Renal pelvis (tissue), 12 donors: ENCODE measurements at places on chromosomes 5 and 9.

DNA sequence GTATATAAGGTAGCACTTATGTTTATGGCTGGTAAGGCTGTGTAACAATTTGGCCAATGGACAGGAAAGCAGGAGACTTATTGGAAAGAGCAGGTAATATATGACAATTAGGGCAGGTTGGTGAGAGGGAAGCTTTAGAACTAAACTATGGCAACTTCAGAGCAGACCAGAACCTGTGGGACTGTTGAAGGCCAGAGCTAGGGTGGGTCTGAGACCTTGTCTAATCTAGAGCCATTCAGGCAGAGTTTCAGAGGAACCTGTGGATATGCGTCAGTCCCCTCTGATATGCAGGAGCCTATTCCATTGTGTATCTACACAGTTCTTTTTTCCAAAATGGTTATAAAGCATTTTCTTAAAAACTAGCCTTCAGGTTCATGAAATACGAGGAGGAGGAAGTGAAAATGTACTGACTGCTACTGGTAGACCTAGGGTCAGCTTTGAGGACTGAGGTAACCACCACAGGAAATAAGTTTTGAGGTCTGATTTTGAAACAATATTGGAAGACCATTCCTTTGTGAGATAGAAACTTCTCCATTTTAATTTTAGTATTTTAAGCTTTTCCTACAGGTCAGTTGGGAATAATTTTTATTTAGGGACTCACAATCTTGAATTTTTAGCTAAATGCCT is 37.6 kb downstream of the ELL2 start:
- DNase-seq, result no peak

DNA sequence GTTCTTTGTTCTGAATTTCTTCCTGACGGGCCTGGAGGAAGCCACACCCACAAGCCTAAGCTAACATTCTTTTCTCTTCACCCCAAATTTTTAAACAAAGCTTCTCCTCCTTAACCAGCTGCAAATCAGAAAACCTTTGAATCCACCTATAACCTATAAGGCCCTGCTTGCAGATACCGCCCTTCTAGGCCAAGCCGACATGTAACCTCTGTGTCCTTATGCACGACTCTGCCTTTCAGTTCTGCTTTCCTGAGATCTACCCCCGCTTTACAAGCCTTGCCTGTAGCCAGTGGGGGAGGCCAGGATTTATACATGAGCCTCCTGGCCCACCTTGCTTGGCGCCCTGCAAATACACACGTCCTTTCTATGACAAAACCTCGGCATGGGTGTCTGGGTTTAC is 19.3 kb downstream of the BRD9 start:
- no peak for DNase-seq

GRCh38 chr5:2094616-2094995 is 211.9 kb upstream of the IRX4 start:
- no peak for DNase-seq

DNA sequence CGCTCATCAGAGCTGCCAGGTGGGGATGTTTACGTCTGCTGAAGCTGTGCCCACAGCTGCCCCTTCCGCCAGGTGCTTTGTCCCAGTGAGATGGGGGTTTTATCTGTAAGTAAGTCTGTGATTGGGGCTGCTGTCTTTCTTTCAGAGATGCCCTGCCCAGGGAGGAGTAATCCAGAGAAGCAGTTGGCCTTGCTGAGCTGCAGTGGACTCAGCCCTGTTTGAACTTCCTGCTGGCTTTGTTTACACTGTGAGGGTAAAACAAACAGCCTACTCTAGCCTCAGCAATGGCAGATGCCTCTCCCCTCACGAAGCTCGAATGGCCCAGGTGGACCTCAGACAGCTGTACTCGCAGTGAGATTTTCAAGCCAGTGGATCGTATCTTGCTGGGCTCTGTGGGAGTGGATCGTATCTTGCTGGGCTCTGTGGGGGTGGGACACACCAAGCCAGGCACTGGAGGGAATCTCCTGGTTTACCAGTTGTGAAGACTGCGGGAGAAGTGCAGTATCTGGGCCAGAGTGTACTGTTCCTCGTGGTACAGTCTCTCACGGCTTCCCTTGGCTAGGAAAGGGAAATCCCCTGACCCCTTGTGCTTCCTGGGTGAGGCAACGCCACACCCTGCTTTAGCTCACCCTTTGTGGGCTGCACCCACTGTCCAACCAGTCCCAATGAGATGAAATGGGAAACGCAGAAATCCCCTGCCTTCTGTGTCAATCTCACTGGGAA is 530.1 kb upstream of the DMAC1 start:
- DNase-seq, result no peak

DNA sequence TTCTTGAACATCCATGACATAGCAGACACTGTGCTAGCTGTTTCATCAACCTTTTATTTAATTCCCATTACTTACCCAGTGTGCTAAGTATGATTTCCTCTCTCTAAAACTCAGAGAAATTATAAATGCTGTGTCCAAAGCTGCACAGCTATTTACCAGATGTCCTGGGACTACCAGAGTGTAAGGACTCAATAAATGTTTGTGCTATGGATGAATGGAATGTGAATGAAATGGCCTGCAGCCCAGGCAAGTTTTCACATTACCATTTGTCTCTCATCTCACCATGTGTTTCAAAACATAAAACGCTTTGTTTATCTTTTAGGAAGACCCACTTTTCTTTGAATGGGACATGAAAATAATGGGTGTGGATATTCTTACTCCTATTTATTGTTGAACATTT is 96.2 kb downstream of the ARHGEF28 start:
- peak; percentile 17 for DNase-seq

GRCh38 chr5:78287833-78288232 is 6.7 kb downstream of the AP3B1 start:
- DNase-seq, result no peak

- no peak for DNase-seq
These were observed 27.5 kb downstream of the DYNC2I2 start for GRCh38 chr9:128629136-128629535.

DNA sequence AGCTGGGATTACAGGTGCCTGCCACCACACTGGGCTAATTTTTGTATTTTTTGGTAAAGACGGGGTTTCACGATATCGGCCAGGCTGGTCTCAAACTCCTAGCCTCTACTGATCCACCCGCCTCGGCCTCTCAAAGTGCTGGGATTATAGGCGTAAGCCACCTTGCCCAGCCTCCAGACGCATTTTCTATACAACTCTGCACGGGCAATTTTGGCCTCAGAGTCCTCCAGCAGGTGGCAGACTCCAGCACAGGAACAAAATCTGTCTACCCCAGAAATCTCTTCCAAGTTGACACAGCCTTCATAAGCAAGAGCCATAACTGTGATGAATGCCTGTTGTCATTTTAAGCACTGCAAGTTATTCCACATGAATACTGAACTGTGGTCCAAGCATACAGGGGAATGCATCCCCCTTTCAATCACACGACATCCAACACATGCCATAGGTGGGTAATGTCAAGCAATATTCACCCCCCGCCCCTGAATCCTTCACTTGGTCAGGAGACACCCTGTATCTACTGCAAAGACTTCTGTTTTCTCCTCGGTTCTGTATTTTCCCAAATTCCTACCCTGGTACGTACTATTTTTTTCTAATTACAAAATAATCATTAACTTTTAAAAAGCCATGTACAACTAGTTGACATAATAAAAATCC is 50.8 kb downstream of the ALDH7A1 start:
- DNase-seq, result no peak

GRCh38 chr9:136193891-136194279 is 11.0 kb downstream of the LHX3 start:
- DNase-seq, result no peak

DNA sequence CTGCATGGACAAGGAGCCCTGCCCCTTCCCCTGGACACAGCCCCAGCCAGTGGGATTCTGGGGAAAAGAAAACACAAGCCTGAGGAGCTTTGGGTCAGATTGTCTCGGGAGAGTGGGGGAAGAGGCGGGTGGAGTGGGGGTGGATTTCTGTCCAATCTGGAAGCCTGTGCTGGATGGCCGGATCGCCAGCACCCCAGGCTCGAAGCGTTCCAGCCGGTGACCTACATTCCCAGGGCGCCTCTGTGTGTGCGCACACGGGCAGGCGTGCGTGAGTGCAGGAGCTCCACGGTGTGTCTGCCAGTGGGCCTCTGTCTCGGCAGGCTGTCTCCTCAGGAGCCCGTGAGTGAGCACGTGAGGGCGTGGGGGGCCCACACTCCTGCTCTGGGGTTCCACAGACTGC is 74.3 kb upstream of the DAB2IP start:
- DNase-seq, result no peak

- DNase-seq, result no peak
These were observed 20.4 kb upstream of the CYFIP2 start for GRCh38 chr5:157245476-157245875.

DNA sequence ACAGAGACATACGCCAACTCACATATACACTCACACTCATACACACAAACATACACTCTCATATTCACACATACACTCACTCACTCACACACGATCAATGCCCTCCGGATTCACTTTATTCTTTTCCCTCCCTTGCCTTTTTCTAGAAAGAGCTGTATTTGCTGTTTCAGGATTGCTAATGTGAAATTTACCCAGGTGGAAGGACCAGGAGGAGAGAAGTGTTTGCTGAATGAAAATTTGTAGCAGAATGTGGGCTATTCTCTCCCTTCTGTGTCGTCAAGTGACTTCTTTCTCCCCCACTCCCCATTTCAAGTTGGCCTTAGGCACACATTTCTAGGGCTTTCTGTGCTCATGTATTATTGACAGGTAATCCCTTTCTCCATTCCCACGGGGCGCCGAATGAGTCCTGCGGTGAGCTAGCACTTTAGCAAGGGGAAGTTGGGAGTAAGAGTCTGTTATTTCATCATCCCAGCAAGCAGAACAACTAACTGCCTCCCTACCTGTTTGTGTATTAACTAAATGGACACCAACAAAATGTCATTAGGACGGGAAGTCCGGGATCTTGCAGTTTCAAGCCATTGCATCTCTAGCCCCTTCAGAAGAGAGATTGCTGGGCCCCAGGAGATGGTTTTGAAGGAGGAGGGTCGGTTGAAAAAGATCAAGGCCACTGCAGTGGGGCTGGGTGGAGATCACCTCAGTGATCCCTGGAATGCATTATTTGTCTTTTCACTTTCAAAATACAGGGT is 97.1 kb upstream of the TAF11L2 start:
- DNase-seq, result no peak

DNA sequence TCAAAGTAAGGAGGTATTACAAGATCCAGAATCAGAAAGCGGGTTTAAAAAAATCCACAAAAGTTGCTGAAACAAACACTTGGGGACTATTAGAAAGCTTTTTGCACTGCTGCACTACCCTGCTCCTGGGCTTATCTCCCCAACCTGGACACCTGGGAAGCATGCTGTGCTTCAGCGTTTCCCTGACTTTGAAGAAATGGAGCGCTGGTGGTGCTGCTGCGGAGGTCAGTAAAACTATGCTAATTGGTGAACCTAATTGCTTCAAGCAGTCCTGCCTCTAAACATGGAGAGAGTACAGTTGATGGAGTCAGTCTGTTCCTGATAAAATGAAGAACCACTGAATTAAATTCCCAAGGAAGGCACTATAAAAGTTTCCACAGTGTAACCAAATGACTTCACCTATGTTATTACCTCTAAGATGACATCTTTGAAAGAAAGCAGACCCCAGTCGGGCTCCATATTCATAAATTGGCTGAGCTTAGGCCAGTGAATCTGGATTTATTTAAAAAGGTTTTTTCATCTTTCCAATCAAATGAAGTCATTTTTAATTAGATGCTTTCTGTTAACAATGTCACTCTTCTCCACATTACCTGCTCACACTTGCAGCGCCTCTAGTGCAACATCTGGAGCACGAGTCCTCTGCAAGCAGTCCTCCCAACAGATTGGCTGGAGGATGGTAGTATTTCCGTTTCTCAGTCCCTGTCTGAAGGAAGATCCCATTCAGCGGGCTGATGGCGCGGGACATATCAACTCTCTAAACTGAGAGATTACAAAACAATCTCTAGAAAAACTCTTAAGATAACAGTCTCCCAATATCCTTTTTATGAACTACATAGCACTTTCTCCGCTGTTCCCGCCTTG is 11.5 kb downstream of the NR2F1-AS1 start:
- no peak for DNase-seq

- no peak for DNase-seq
These were observed 35.3 kb upstream of the IQGAP2 start for GRCh38 chr5:76367623-76368371.

- no peak for DNase-seq
These were observed 22.6 kb downstream of the MRRF start for GRCh38 chr9:122287214-122287720.

DNA sequence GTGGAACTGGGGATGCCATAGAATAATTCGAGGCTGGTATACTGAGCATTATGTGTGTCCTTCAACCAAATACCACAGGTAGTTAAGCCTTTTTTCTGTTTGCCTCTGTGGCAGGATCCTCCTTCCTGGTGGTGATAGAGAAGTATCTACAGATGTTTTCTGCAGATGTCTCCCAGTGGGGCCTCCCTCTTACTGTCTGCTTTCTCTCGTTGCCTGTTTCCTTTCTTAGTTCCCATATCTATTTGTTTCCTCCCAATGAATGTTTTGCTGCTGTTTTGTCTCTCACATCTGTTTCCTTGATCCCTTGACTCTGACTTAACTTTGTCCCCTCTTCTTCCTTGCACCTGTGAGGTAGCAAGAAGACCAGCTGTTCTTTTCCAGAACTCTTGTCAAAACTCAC is 130.9 kb upstream of the NUDT12 start:
- no peak for DNase-seq

- no peak for DNase-seq
These were observed 13.0 kb upstream of the CXXC5 start for GRCh38 chr5:139635191-139635590.

GRCh38 chr9:106896695-106897094 is 33.7 kb downstream of the ZNF462 start:
- DNase-seq, result no peak

DNA sequence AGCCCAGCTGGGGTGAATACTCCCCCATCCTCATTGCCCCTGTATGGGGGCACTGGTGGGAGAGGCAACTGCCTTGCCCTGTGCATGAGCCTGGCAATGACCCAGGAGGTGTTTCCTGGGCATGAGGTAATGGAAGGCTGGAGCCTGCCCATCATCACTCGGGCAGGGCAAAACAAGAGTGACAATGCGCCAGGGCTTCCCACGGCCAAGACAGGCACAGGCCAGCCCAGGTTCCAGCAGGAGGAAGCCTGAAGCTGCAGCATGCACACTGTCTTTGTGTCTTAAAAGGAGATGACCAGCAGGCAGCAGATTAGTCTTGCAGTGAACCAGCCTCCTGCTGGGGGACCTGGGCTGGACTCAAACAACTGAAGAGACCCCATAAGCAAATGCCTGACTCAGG is 92.2 kb upstream of the SMIM23 start:
- no peak for DNase-seq

GRCh38 chr9:110825950-110826349 is 157.4 kb downstream of the MUSK start:
- DNase-seq, result no peak

- no peak for DNase-seq
These were observed 86.1 kb upstream of the ADAMTS2 start for GRCh38 chr5:179431221-179431824.

DNA sequence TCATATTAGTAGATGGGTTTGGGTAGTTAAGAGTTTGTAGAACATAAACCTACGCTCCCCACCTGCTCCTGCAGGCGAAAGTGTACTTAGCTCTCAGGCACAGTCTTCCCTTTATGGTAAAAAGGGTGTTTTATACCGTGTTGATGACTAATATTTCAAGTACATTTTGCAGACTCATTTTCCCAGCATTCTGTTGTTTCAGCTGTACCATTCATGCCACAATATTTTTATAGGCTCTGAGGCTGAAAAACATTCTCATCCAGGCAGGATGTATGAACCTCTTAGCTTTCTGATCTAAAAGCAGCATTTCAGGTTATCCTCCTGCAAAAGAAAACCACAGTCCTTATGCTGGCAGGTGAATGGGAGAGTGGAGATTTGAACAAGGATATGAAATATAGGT is 231.4 kb downstream of the NR2F1-AS1 start:
- no peak for DNase-seq

GRCh38 chr9:88534456-88535225 is at the start of gene NXNL2:
TSS of gene NXNL2 (plus strand) at chr9:88535178. CDS start at chr9:88535435, 257 bp downstream.
- DNase-seq, result peak; percentile 67

- no peak for DNase-seq
These were observed 204.9 kb downstream of the ZNF462 start for GRCh38 chr9:107067739-107068416.
